ENCODE measurements at places on chromosomes 3 and 15.

GRCh38 chr15:89143503-89144162 is 55.4 kb downstream of the ABHD2 start:
- no peak for DNase-seq

- DNase-seq = no peak
Observed at GRCh38 chr15:62549345-62549970, 384.4 kb upstream of the C2CD4B start.

DNA sequence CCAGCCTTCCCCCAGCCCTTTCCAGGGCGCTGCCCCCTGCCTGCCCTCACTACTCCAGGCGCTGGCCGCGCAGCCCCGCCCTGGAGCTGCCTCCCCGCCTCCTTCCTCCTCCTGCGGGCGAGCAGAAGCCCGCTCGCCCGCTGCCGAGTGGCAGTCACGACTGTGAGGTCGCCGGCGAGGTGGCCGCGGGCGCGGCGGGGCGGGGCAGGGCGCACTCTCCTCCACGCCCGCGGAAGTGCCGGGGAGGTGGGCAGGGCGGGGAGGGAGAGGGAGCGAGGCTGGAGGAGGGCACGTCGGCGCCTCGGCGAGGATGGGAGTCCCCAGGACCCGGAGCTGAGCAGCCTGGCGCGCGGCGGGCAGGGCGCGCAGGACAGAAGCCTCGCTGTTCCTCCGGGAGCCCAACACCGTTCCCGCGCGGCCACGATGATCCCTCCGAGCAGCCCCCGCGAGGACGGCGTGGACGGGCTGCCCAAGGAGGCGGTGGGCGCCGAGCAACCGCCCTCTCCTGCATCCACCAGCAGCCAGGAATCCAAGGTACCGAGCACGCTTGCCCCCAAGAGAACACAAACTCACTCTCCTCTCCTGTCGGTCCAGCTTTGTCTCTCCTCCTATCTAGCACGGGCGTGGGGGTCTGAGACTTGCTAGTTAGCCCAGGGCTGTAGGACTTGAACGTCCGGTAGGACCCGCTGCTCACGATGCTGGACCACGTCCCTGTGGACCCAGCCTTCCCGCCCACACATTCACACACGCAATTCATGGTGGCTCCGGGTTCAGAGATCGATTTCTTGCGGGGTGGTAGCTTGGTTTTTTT is at the start of gene STAC:
TSS of gene STAC (plus strand) at position 284 of the 811 bp plus-strand sequence. CDS start at position 424, 140 bp downstream.
- peak; percentile 85 for DNase-seq

- no peak for DNase-seq
Observed at GRCh38 chr3:42847731-42848130, 27.9 kb downstream of the CYP8B1 start.

GRCh38 chr3:172536993-172537419 is 13.8 kb upstream of the TNFSF10 start:
- DNase-seq = no peak

DNA sequence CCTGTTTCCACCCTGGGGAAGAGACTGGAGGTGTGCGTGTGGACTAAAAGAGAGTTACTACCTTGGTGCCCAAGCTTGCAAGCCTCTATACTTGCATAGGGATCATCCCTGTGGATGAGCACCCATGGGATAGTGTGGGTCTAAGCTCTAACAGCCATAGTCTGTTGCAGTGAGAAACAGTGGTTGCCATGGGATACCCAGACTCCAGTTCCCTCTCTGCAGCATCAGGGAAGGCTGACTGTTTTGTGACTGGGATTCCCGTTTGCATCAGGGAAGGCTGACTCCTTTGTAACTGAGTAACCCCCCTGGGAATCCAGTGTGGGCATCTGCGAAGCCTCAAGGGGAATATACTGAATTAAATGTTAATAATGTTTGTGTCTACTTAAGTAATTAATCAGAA is 196.1 kb downstream of the ZNF621 start:
- DNase-seq = no peak

DNA sequence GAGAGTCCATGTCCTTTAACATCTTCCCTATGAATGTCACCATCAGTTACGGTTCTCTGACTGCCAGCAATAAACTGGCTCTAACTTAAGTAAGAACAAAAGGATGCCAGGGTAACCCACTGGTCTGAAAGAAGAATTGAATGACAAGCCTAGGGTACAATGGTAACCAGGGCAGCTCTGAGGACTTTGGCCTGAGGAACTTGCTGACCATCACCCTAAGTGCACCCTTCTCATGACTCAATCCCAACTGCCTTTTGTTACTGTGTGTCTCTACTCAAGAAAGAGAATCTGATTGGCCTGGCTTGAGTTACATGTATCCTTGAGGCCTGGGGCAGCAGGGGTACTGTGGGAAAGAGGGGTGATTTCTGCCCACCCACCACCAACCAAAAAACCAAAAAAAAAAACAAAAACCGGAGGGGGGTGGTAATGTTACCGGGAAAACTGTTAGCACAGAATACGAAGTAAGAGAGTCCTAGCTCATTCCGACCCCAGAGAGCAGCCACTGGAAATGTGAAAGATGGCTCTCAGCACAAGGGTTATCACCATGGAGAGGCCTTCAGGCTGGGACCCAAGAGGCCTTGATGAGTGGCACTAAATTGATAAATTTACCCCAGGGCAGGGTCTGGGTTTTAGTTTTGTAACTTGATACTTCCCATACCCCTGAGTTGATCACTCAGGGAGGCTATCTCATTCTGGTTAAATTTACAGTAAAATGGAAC is 9.3 kb upstream of the SLC28A1 start:
- no peak for DNase-seq

DNA sequence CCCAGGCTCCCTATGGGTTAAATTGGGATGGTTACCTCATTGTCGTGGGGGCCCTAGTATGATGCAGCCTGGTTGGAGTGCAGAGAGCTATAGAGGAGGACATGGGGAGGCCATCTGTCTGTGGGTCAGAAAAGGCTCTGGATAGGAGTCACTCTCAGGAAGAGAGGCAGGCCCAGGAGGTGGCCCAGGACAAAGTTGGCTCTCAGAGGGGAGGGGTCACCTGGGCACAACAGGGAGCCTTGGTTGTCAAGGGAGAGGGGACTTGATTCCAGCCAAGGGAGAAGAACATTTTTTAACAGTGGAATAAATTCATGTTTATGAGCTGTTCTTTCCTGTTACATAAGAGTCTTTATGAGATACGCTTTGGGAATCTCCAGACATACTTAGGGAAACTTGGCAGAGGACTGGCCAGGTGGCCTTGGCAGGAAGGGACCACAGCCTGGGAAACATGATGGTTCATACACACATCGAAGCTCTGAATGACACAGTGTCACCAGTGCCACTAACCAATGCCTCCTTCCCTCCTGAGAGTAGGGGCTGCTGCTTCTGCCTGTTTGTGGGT is 27.5 kb upstream of the LCTL start:
- no peak for DNase-seq

- no peak for DNase-seq
Observed at GRCh38 chr3:57559526-57559925, 3.5 kb downstream of the PDE12 start.

- no peak for DNase-seq
Observed at GRCh38 chr3:106337116-106337515, 468.3 kb upstream of the CBLB start.

- no peak for DNase-seq
Observed at GRCh38 chr3:79461129-79461792, 306.5 kb downstream of the ROBO1 start.

- no peak for DNase-seq
Observed at GRCh38 chr3:65674226-65674625, 364.5 kb downstream of the MAGI1 start.

DNA sequence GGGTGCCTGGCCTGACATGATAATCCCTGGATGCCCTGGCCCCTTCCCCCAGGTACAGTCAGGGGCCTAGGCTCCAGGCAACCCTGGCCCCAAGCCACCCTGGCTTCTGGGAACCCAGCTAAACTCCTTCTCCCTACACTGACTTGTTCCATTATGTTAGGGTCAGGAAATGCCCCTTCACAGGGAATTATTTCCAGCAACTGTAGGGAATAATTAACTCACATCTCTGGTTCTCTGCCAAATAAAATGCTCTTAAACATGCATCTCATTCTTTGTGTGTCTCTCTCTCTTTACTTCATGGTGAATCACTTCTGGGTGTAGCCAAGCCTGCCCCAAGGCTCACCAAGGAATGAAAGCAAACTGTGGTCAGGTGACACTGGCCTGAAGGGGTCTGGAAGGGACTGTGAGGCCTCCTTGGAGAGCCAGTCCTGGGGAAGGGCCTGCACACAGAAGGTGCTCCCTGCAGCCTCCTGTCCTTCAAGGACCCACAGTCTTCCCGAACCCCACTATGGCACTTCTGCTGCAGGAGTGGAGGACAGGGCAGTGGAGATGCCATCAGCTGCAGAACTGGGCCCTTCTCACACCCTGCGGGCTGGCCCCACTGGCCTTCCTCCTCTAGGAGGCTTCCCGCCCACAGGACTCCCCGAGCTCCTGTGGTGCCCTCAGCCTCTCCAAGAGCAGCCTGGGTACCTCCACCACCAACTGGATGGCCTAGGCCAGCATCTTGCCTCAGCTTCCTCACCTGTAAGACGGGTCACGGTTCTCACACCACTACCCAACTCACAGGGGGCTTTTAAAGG is 17.6 kb downstream of the TKT start:
- DNase-seq = no peak

DNA sequence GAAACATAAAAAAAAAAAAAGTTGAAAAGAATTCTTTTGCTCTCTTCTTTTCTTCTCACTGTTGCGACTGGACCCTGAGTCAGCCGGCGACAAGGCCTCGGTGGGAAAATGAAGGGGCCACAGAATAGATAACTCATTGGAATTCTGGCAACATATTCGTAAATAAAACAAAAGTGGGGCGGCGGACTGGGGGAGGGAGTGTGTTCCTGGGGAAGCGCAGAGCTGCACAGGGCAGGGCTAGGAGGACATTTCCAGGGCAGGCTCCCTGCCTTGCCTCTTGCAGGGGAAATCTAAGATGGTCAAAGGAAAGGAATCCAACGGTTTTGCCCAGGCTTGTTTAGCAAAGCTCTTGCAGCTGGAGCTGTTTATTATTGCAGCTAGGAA is 1042.8 kb upstream of the NR2F2 start:
- no peak for DNase-seq

DNA sequence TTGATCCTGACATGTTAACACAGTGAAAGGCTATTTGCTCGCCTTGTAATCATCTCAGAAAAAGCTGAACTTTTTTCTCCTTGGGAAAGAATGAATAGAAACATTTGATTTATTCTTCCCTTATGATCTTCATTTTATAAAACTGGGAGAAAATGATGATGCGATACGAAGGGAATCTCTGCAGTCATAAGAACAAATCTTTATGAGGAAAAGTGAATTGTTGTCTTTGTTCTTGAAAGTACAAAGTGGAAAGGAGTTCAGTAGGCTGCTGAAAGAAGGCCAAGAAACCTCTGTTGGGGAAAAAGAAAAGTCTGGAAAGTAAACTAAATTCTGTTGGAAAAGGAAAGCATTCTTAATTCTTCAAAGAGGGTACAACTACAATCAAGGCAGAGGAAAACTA is 248.8 kb downstream of the NSUN3 start:
- no peak for DNase-seq

GRCh38 chr15:44713006-44713966 is 2.0 kb downstream of the B2M start:
- DNase-seq = peak; percentile 10

- DNase-seq = no peak
Observed at GRCh38 chr3:193545304-193545703, 9.4 kb downstream of the ATP13A4 start.

DNA sequence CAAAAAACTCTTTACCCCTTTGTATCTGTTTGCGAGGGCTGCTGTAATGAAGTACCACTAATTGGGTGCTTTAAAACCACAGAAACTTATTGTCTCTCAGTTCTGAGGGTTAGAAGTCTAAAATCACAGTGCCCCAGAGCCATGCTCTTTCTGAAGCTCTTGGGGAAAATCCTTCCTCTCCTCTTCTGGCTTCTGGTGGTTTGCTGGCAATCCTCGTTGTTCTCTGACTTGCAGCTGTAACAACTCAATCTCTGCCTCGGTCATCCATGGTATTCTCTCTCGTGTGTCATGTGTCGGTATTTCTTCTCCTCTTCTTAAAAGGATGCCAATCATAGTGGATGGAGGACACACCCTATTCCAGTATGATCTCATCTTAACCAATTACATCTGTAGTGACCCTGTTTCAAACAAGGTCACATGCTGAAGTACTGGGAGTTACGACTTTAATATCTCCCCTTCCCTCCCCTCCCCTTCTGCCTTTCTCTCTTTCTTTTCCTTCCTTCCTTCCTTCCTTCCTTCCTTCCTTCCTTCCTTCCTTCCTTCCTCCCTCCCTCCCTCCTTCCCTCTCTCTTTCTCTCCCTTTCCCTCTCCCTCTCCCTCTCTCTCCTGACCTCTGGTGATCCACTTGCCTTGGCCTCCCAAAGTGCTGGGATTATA is 6.5 kb upstream of the ARL8B start:
- peak; percentile 26 for DNase-seq

DNA sequence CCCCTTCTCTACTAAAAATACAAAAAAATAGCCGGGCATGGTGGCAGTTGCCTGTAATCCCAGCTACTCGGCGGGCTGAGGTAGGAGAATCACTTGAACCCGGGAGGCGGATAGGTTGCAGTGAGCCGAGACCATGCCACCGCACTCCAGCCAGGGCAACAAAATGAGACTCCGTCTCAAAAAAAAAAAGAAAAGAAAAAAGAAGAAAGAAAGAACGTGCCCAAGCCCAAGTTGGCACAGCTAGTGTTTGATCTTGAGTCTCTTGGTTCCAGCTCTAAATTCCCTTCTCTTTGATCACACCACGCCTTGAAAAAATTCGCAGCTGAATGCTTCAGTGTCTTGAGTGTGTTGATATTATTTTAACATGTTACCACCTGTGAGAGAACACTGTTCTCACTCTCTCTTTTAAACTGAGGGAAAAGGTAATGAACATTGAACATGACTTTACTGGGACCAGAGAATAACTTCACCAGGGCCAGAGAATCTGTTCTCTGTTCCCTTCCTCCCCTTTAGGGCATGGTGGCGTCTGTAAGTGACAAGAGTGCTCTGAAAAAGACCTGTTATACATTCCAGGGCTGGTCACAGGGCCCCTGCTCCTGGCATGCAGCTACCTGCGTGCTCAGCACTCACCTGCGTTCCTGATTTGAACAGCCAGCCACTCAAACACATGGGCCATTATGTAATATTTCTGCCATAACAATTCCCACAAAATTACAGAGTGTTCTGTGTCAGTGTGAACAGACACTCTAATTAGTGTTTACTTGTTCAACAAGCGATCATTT is 19.0 kb downstream of the SLCO3A1 start:
- DNase-seq = no peak

DNA sequence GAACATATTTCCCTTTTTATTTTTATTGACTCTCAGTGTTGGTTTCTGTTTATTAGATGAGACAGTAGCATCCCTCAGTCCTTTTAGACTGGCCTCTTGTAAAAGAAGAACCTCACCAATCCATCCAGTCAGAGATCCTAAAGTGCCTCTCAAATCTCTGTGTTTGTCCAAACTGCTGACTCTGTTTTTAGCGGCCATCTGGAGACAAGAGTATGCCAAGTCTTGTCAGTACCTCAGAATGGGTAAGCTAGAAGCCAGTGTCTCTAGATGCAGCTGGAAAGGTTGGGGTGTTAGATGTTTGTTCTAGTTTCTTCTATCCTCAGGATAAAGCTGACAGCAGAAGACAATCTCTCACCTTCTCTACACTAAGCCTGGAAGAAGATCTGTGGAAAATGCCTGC is 537.7 kb upstream of the ZNF385D start:
- no peak for DNase-seq

All from lower leg skin (tissue), 4 donors.